Pulmonary artery endothelial cell (primary cell): ENCODE measurements at places on chromosomes 2 and 18.

DNA sequence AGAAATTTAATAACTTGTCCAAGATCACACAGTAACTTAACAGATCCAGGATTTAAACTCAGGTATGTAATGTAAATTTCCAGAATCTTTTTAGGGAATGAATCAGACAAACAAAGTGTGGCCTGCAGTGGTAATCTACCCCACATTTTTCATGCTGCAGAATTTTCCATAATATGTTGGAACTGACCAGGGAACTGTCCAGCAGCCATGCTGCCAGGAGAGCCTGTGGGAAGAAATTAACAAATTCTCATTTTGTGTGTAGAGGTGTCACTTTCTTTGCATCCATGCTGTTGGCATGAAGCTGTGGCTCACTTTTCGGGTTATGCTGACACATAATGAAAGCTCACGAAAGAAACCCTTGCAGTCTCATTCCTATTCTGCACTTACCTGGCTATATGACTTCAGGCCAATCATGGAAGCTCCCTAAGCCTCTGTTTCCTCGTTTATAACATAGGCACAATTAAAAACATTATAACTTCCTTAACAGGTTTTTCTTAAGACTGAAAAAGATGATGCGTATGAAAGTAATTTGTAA lies 54.7 kb downstream of the CDKL4 start:
- no peak for DNase-seq

- DNase-seq: no peak
Observed at GRCh38 chr2:191933307-191934105, 86.6 kb upstream of the CAVIN2 start.

GRCh38 chr2:233074106-233074505 lies 14.0 kb downstream of the INPP5D start:
- DNase-seq: no peak

- no peak for DNase-seq
Observed at GRCh38 chr2:47079515-47080412, 75.3 kb downstream of the STPG4 start.

- DNase-seq: no peak
Observed at GRCh38 chr18:45467945-45468344, 147.3 kb upstream of the SLC14A2 start.

- DNase-seq: no peak
Observed at GRCh38 chr18:1383465-1383864, 478.8 kb downstream of the ADCYAP1 start.

DNA sequence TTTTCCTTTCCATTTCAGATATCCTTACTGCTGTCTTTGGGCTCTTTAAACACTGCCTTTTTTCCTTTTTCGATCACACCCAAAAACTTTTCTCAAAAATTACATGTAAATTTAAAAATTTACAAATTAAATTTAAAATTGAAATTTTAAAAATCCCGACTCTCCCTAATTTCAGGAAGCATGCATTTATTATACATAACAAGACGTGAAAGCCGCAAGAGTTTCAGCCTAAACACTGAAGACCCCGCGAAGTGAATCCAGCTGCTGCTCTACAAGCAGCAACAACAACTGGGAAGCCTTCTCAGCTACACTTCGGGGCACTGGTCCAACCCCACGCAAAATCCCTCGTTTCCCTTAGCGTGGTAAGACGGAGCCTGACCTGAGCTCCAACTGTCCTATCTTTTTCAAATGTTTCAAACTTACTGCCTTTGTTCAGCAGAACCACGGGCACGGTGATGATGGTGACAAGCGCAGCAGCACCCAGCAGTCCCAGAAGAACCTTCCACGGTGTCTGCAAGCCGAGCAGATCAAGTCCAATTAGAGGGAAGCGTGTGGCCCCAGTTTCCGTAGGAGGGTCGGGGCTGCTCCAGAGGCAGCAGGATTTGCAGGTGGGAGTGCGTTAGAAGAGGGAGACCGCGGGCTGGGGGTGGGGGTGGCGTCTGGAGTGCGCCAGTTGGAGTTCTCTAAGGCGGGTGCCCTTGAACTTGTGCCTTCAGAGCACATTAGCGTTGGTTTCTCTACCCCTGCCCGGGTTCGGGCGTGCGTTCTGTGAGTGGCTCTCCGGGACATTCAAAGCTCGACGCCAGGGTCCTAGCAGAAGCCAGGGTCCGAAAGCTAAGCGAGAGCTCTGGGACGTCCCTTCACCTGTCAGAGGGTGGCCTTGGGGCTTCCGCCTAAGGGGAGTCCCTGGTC lies 783 bp downstream of the DPP4 start:
- DNase-seq: no peak

DNA sequence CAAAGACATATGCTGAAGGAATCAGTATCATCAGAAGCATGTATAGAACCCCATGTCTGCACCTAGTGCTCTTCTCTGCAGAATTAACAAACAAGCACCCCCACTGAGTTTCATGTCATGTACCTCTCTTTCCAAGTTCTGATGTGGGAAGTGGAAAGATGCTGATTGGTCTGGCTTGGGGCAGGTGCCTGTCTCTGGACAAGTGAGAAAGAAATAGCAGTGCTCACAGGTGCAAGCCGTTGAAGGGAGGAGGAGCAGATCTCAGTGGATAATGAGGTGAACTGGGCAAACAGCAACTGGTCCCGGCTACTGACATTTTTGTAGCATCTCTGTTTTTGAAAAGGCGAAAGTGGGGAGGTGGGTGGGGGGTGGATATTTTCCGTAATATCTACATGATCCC lies 17.5 kb upstream of the ACVR1 start:
- DNase-seq: no peak

DNA sequence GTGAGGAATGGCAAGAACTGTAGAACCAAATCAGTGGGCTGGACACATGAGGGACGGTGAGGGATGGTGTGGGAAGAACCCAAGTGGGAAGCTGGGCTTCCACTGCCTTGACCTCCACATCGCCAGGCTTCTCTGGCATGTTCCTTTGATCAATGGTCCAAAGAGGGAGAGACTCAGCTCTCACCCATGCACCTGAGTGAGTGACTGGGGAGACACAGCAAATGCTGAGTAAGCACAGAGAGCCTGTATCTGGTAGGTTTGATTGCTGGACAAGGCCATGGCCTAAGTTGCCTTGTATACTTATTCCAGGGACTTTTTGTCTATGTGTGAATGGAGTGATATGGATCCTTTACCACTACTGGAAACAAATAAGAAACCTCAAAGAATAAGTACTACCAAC lies 188.6 kb downstream of the AFF3 start:
- DNase-seq: no peak

DNA sequence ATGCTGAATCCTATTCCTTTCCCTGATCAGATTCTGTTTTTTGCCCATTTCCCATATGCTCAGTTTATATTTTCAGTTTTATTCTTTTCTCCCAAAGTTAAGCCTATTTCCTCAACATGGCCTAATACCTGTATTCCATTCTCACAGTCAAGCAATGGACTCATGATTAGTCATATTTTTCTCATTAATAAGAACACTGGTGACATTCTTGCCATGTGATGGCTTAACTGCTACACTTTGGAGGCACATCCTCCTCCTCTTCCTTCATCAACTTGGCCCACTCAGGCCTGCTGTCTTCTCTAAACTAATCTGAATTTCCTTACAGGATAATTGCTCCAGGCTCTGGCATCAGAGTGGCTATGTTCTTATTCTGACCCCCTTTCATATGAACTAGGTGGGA lies 679.2 kb downstream of the NYAP2 start:
- no peak for DNase-seq
